ENCODE measurements at places on chromosomes 7 and 10.

- no peak for DNase-seq
Measured at GRCh38 chr10:95233377-95234034, 39.5 kb downstream of the ACSM6 start.

GRCh38 chr10:71742301-71743088, 22.9 kb upstream of the C10orf105 start:
- DNase-seq, result no peak

GRCh38 chr7:44626620-44627019, 20.2 kb downstream of the OGDH start:
- DNase-seq, result no peak

- DNase-seq, result no peak
Measured at GRCh38 chr7:102942181-102942866, 29.5 kb downstream of the LRRC17 start.

DNA sequence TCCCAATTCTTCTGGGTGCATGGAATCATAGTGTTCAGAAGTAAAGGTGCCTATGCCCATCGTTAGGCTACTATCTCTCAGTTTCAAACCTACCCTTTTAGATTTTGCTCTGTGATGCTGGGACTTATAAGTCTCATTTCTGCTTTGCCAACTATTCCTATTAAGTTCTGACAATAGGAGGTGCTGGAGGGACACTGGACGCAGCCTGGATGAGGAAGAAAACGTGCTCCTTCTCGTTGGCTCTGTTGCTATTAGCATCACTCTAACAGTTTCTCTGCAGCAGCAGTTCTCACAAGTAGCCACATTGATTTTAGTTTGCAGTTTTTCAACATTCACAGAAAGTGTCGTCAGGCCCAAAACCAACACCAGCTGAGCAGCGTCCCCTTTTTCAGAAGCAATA, 72.4 kb downstream of the ABCC2 start:
- peak; percentile 51 for DNase-seq

- peak; percentile 34 for DNase-seq
Measured at GRCh38 chr7:12475362-12476063, 71.8 kb upstream of the VWDE start.

DNA sequence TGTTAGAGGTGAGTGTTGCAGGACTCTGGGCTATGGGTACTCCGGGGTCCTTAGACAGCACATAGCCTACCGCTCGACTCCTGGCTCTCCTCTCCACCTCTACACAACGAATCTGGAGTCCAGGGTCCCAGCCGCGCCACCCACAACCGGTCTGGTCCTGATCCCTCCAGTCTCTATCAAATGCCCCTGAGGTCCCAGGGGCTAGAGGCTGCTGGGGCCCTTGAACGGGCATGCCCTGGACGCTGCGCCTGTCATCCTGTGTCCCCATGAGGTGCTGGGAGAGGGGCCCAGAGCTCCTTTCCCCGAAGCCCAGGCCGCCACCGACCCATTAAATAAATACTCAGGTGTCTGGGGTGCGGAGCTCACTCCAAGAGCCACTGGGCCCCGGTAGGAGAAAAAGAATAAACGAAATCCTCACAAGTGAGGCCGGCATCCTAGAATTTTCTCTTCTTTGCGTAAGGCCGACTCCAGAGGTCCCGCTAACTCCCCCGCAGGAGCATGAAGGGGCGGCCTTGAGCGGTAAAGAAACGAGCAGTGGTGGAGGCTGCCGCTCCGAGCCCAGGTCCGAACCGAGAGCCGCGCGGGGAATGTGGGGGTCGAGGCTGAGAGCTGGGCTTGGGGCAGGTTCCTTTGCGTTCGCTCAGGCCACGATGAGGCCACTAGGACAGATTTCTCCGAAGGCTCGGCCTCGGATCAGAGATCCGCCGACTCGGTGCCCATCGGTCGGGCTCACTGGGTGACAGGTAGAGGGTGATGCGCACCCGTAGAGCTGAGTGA, 166.7 kb downstream of the NRF1 start:
- no peak for DNase-seq

- no peak for DNase-seq
Measured at GRCh38 chr10:15439341-15439842, 68.3 kb upstream of the FAM171A1 start.

DNA sequence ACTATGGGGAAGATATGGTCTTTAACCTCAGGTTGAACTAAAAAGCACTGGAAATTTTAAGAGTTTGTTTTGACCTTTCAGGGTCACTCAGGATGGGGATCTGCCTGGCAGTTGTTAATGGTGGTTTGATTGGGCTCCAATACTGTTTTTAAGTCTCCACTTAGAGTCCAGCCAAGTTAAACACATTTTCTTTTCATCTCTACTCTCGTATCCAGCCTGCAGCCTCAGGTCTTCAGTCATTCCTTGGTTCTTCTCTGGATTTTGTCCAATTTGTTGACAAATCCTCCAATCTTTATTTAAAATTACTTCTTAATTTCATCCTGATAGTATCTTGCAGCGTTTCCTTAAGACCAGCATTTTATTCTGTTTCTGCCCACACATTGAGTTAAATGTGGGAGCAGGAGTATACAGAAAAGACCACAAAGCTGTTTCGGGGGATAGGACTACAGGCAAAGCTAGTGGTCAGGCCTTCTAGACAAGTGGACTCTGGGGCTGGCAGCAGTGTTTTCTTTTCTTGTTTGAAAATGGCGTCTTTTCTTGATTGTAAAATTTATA, 133.2 kb upstream of the INHBA start:
- DNase-seq, result no peak

DNA sequence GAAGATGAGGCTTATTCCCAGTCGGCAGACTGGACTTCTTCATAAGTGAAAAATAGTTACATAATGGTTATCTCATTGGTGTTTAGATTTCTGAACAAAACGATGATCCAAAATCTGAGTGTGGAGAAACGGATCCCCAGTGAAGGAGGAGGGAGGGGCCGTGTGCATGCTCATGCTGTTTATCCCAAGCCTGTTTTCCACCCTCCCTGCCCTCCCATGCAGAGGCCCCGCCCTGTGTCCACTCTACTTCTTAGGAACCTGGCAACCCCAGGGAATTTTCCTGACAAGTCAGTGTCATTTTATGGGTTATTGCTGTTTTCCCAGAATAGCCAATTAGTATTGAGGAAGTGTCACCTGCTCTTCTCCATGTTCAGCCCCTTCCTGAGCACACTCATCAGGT, 174.0 kb downstream of the CELF2 start:
- DNase-seq, result no peak

- DNase-seq, result no peak
Measured at GRCh38 chr7:3172768-3173280, 128.2 kb upstream of the SDK1 start.

DNA sequence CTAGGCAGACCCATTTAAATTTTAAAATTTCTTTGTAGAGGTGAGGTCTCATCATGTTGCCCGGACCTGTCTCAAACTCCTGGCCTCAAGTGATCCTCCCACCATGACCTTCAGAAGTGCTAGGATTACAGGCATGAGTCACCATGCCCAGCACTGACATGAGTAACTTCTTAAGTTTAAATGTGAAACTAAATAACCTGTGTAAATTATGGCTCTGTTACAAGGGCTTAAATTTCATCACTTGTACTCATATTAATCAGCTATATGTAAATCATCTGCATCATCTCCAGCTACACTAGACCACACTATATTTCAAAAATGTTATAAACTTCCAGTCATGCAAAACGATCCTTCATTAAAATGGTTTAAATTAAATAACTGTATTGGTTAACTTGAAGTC, 56.1 kb downstream of the ATAD1 start:
- peak; percentile 63 for DNase-seq

- DNase-seq, result no peak
Measured at GRCh38 chr10:35392482-35393228, 56.3 kb downstream of the CCNY start.

DNA sequence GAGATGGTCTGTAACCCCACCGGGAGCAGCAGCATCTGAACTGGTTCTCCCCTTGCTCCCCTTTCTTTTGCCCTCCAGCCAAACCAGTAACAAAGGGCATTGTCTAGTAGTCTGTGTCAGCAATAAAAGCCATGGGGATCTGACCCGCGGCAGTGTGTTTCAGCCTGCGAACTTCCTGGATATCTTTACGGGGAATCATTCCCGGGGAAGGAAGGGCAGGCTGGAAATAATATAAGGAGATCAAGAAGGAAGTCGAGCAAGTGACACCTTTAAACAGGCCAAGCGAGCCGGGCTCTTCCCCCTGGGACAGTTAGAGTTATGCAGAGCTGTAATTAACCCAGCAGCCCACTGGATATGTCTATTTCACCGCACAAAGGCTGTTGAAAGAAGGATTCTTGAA, 661.2 kb upstream of the GALNT17 start:
- no peak for DNase-seq
